ENCODE measurements at places on chromosomes 12 and 14. TPM values are rescaled to one million over a fixed set of nuclear protein-coding genes. Genes with fewer than 3 reads are reported as not detected.

DNA sequence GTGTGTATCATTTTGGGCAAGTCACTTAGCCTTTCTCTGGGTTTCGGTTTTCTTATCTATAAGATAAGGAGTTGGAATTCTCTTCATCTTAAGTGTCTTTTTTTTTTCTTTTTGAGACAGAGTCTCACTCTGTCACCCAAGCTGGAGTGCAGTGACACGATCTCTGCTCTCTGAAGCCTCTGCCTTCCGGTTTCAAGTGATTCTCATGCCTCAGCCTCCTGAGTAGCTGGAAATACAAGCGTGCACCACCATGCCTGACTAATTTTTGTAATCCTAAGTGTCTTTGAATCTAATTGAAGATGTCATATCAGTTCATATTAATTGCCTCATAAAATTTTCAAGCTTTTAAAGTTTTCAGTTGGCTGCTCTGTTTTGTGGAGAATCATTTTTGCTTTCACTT lies 4.0 kb downstream of the SRGAP1 start:
- H3K36me3 ChIP-seq, result no peaks in the 10 kb centered on the region
- H3K27ac ChIP-seq, result no peak overlapping the region
- H3K27me3 ChIP-seq, result no peaks in the 10 kb centered on the region

HOXC12 gene
- total RNA-seq, result 5.4 TPM

DNA sequence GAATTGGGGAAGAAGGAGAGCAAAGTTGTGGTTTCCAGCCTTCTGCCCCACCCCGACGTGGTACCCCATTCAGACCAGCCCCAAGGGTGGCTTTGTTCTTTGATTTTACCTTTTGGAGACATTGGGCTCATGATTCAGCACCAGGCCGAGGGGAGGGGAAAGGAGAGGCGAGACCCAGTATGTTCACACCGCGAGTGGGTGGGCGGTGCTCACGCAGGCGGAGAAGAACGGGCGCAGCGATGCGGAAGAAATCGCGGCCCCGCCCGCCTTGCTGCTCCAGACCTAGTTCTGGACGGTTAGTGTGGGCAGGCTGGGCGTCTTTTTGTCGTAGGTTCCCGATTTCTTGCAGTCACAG lies 963 bp downstream of the ATL1 start:
- peaks cover 21% of the 10 kb centered on the region for H3K4me1 ChIP-seq
- peak; percentile 89 for DNase-seq
- peak overlapping the region; percentile 94 for H3K4me3 ChIP-seq
- H3K27ac ChIP-seq, result peak overlapping the region; percentile 95
- no peaks in the 10 kb centered on the region for H3K36me3 ChIP-seq

MAP3K9 gene
- 12.6 TPM for total RNA-seq

TMTC2 gene
- 20.1 TPM for total RNA-seq

DNA sequence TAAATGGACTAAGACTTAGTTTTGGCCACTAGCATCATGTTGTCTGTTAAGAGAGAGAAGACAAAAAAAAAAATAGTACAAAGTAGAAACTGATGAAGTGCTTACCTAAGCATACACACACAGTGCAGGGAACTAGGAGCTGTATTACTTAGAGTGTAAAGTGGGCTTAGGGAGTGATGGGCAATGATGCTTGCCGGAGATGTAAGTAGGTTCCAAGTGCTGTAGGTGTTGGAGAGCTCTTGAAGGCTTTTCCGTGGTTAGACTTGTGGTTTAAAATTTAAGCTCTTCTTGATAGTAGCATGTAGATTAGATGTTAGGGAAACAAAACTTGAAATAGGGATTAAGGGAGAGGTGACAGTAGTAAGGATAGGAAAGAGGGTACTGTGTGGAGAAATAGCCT lies 34.7 kb downstream of the MIA2 start:
- H3K36me3 ChIP-seq, result no peaks in the 10 kb centered on the region
- no peak overlapping the region for H3K27ac ChIP-seq
- DNase-seq, result no peak
- peaks cover 32% of the 10 kb centered on the region for H3K4me1 ChIP-seq
- H3K4me3 ChIP-seq, result peak overlapping the region; percentile 87

TMPRSS12 gene
- 0.34 TPM for total RNA-seq

C3AR1 gene
- total RNA-seq, result 2.0 TPM

SERPINA6 gene
- total RNA-seq, result not detected

DNA sequence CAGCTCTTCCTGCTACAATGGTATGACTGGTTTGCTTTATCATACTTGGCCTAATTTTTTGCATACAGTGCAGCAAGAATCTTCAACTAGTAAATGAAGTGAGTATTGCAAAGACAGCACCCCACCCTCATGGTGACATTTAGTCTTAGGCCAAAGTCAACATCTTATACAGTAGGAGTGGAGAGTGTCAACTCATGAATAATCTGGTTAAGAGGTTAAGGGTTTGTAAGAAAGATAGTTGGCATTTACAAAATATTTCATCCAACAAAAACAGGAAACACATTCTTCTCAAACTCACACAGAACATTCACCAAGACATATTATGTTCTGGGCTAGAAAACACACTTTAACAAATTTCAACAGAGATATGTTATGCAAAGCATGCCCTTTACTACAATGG lies 2.2 kb upstream of the OAS1 start:
- DNase-seq, result no peak
- H3K27me3 ChIP-seq, result no peaks in the 10 kb centered on the region
- peaks cover 53% of the 10 kb centered on the region for H3K4me1 ChIP-seq
- H3K36me3 ChIP-seq, result no peaks in the 10 kb centered on the region
- H3K4me3 ChIP-seq, result no peak overlapping the region

DNA sequence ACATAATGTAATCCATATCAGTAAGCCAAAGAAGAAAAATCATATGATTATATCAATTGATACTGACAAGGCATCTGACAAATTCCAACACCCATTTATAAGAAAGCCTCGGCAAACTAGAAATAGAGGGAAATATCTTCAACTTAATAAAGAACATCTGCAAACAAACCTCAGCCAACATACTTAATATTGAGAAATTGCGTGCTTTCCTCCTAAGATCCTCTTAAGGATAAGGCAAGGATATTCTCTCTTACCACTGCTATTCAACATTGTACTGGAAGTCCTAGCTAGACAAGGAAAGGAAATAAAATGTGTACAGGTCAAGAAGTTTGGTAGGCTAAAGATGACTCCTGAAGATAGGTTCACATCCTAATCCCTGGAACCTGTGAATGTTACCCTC lies 115.9 kb downstream of the DERA start:
- H3K27me3 ChIP-seq, result no peaks in the 10 kb centered on the region
- H3K27ac ChIP-seq, result no peak overlapping the region
- H3K4me1 ChIP-seq, result no peaks in the 10 kb centered on the region
- H3K36me3 ChIP-seq, result peaks cover 20% of the 10 kb centered on the region
- H3K4me3 ChIP-seq, result no peak overlapping the region

GRCh38 chr14:99436247-99437180 lies 44.1 kb downstream of the SETD3 start:
- H3K4me3 ChIP-seq, result no peak overlapping the region
- no peaks in the 10 kb centered on the region for H3K27me3 ChIP-seq
- peaks cover 59% of the 10 kb centered on the region for H3K36me3 ChIP-seq
- no peak overlapping the region for H3K27ac ChIP-seq

GRCh38 chr14:93655078-93655750 lies 133.1 kb downstream of the PRIMA1 start:
- H3K36me3 ChIP-seq, result no peaks in the 10 kb centered on the region
- peaks cover 13% of the 10 kb centered on the region for H3K27me3 ChIP-seq
- no peak overlapping the region for H3K27ac ChIP-seq

GRCh38 chr12:8143261-8143660 lies 13.6 kb upstream of the ZNF705A start:
- peaks cover under 1% of the 10 kb centered on the region for H3K36me3 ChIP-seq
- H3K4me1 ChIP-seq, result no peaks in the 10 kb centered on the region
- DNase-seq, result no peak

- H3K4me3 ChIP-seq, result no peak overlapping the region
- peaks cover 2% of the 10 kb centered on the region for H3K4me1 ChIP-seq
- no peak for DNase-seq
- no peaks in the 10 kb centered on the region for H3K27me3 ChIP-seq
Observed at GRCh38 chr14:65370801-65371248, 41.7 kb upstream of the FUT8 start.

GRCh38 chr12:132522592-132523380 lies 32.8 kb downstream of the FBRSL1 start:
- peaks cover 18% of the 10 kb centered on the region for H3K36me3 ChIP-seq
- no peak overlapping the region for H3K4me3 ChIP-seq
- H3K27ac ChIP-seq, result no peak overlapping the region

NDRG2 gene
- 269 TPM for total RNA-seq

CLEC2D gene
- total RNA-seq, result 5.4 TPM

DNA sequence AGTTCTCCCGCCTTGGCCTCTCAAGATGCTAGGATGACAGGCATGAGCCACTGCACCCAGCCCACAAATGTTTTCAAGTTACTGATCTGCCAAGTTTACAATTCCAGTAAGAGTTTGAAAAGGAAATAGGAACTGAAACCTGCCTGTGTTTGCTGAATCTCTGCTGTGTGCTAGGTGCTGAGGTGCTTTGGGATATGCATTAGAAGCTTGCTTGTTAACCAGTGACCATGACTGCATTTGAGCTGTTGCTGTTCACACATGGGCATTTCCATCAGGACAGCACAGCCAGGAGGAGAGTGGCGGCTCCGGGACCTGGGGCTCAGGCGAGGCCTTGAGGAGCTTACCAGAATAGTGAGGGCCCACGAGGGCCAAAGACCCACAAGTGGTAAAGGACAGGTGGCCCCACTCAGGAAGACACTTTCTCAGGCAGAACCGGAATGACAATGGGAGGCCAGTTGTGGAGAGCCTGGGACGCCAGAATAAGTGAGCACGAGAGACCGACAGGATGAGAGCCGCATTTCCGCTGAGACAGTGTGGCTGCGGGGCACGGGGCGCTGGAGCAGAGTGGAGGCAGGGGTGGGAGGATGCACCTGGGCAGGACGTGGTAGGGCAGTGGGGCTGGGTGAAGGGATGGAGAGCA lies 54.5 kb upstream of the MMP17 start:
- H3K4me1 ChIP-seq, result peaks cover 5% of the 10 kb centered on the region
- H3K4me3 ChIP-seq, result no peak overlapping the region
- no peak overlapping the region for H3K27ac ChIP-seq
- no peak for DNase-seq
- H3K36me3 ChIP-seq, result peaks cover 79% of the 10 kb centered on the region

INHBC gene
- total RNA-seq, result not detected

DNA sequence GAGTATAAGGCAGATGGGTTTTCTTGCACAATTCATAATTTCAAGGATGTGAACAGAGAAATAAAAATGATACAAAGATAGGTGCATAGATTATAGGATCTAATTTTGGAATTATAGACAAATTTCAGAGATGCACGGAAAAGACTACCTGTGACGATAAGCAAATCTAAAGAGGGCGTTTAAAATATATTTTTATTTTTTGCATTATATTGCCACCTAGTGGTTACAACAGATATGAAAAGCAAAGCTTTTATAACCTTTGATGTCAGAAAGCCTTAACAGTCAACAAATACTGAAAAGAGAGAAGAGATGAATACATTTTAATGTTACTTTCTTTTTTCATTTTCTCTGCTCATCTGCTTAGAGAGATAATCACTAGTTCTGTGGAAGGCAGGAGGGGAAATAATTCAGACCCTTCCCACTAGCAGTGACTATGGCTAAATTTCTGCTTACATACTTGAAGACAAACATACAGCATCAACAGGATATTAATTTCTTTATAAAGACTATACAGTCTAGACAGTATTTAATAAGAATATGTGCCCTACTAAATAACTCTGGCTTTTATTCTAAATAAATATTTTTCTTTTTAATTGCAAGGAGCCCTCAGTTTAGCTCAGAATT lies 46.3 kb downstream of the NTS start:
- H3K4me3 ChIP-seq, result no peak overlapping the region
- H3K27me3 ChIP-seq, result no peaks in the 10 kb centered on the region
- H3K27ac ChIP-seq, result no peak overlapping the region
- DNase-seq, result no peak
- no peaks in the 10 kb centered on the region for H3K36me3 ChIP-seq

DNA sequence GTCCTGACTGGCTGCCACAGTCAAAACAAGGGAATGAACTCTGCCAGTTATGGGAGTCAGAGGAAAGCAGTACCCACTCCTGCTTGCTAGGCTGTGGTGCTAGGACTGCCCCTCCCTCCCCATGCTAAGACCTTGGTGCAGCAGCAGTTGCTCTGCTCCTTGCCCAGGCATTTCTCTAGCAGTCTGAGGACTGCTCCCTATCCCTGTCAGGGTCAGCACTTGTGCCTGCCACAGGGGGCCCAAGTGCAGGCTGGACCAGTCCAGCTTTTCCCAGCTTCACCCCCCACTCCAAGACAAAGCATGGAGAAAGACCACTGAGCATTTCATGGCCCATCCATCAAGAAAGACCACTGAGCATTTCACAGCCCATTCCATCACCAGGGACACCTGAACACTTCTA lies 305.8 kb upstream of the CLEC14A start:
- no peaks in the 10 kb centered on the region for H3K36me3 ChIP-seq
- H3K4me3 ChIP-seq, result no peak overlapping the region
- no peaks in the 10 kb centered on the region for H3K4me1 ChIP-seq
- H3K27me3 ChIP-seq, result no peaks in the 10 kb centered on the region

DNA sequence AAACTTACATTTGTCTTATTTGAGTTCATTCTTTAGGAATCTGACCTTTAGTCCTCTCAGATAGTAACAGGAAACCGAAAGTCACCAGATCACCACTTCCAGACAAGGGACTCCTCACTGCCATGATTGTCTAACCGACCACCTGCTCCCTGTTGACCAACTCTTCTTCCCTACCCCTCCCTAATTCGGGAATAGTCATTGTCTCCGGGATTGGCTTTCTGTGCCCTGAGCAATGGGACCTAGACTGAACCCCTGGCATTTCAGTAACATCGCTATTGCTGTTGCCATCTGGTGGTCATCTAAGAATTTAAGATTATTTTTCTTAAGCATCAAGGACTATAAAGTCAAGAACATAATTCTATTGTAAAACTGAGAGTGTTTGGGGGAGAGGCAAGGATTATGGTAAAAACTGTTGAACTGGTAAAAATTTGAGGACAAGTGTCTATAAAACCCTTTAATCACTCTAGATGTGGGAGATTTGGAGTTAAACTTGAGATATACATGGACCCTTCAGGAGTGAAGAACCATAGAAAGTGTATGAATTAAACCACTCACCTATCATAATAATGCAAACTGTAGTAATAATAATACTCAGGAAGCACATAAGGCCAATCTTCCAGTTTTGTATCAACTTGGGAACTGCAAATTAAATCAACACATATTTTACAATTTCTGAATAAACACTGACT lies 6.3 kb downstream of the CLEC2A start:
- H3K36me3 ChIP-seq, result no peaks in the 10 kb centered on the region
- no peaks in the 10 kb centered on the region for H3K27me3 ChIP-seq
- no peak for DNase-seq
- H3K4me1 ChIP-seq, result peaks cover 4% of the 10 kb centered on the region

CLEC1B gene
- not detected for total RNA-seq

- no peaks in the 10 kb centered on the region for H3K27me3 ChIP-seq
- H3K4me3 ChIP-seq, result peak overlapping the region; percentile 66
- H3K4me1 ChIP-seq, result peaks cover 47% of the 10 kb centered on the region
- peak overlapping the region; percentile 91 for H3K27ac ChIP-seq
- DNase-seq, result no peak
Observed at GRCh38 chr12:22626406-22626805, 1.4 kb downstream of the ETNK1 start.

TC2N gene
- 28.0 TPM for total RNA-seq

KRT74 gene
- 14.1 TPM for total RNA-seq

TPCN1 gene
- total RNA-seq, result 15.5 TPM

Measured in suprapubic skin (tissue), 4 donors.